ENCODE measurements at places on chromosomes 16 and 17. TPM values are rescaled to one million over a fixed set of nuclear protein-coding genes. Genes with fewer than 3 reads are reported as not detected.

DNA sequence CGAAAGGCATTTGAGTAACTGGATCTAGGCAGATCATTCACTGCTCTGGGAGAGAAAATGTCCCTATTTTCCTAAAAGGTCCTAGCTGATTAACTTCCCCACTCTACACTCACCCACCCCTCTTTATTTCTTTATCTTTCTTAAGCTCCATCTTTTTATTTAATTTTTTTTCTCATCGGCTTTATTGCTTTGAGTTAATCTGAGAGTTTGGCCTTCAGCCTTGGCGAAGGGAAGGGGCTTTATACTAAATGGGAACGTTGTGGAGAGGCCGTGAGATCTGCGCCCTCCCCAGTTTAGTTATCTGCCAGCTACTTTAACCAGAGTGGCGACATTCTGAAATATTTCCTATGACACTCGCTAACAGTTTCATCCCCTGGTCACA, 882 bp upstream of the TOX3 start:
- DNase-seq = no peak

DNA sequence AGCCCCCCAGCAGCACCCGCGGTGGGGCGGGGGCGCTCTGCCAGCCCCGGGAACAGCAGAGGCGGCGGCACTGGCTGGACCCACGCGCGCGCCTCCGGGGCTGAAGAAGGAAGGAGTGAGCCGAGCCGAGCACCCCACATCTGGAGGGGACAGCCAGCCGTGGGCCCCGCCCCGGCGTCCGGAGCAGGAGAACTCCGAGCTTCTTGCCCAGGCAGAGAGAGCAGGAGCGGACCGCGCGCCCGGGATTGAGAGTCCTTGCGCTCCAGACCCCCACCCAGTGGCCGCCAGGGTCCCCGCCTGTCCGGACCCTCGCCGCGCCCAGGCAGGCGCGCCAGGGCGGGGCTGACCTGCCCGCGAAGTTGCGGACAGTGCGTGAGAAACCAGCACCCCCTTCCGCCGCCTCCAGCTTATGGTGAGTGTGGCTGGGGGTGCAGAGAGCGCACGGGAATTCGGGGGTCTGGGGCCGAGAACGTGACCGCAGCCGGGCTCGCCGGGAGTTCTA, 921.9 kb upstream of the EEF2KMT start:
- no peak for DNase-seq

DNA sequence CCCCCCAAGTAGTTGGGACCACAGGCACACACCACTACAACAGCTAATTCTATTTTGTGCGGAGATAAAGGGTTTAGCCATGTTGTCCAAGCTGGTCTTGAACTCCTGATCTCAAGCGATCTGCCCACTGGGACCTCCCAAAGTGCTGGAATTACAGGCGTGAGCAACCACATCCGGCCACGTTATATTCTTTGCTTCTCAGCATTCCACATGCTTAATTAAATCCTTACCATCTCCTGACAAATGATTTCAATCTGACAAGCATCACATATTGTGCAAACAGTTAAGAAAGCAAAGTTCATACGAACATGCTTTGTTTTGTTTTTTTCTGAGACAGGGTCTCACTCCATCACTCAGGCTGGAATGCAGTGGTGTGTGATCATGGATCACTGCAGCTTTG, 18.2 kb downstream of the HIGD1B start:
- DNase-seq = no peak

GRCh38 chr17:73317513-73318426, 6.0 kb upstream of the CDC42EP4 start:
- no peak for DNase-seq

- DNase-seq = no peak
These were observed 94.4 kb downstream of the STXBP4 start for GRCh38 chr17:55062921-55063320.

- no peak for DNase-seq
These were observed 1.7 kb upstream of the NLRC3 start for GRCh38 chr16:3578610-3579551.

PIK3R5 gene
- total RNA-seq = not detected

DNA sequence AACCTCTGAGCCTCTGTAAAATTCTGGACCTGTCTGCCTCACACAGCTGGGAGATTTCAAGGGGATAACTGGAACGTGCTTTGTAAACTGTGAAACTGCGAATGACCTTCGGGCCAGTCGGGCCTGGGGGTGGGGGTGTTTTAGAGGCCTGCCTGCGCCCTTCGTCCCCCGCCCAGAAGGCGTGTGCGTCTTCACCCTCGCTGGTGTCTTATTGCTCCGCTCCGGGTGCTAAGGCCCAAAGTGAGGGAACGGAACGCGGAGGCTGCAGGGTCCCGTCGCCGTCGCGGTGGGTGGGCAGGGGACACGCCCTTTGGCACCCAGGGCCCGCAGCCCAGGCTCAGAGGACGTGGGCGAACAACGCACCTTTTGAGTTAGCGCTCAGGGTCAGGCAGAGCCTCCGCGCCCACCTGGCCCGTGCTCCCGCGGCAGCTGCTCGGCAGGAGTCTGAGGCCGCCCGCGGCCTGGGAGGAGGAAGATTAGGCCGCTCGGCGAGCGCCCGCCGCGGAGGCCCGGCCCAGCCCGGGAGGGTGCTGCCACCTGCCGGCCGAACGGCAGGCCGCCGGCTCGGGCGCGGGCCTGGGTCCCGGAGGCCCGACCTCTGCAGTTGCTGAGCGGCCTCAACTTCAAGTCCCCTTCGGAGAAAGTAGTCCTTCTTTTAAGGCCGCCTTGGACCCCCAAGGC, 29.7 kb downstream of the DCAKD start:
- DNase-seq = peak; percentile 11

GRCh38 chr17:16814439-16814838, 124.4 kb downstream of the CCDC144A start:
- DNase-seq = no peak

DNA sequence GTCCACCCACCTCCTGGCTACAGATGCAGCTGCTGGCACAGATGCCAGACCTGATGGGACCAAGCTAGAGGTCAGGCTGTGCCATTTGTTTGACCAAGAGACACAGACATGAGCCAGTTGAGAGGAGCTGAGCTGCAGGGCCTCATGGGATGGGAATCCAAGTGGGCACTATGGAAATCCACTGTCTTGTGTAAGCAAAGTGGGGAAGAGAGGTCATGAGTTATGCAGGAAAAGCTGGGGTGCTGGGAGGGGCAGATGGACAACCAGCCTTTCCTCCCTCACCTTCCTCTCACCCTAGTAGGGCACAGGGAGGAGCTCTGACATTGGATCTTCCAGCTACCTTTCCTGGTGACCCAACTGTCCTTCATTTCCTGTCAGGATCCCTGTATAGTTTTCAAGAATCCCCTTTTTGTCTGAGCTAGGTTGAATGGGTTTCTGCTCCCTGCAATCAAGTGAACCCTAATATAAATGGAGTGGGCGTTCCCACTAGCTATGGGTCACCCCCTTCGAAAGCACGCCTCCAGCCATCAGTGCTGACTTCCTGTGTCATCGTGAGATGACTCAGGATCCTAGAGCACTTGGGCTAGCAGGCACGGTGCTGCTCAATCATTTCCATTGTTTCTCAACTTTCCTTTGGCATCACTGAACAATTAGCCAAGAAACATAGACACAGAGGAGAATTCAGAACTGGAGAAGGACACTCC, 13.6 kb downstream of the ATPAF2 start:
- no peak for DNase-seq

DNA sequence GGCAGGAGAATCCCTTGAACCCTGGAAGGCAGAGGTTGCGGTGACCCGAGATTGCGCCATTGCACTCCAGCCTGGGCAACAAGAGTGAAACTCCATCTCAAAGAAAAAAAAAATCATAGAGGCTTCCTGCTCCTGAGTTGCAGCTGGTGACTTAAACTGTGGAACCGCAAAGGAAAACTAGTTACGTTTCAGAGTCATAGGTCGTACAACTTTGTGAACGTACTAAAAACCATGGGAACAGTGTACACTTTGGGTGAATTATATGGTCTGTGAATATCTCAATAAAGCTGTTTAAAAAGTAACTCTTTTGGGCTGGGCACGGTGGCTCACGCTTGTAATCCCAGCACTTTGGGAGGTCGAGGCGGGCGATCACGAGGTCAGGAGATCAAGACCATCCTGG, 23.6 kb downstream of the SLC5A10 start:
- no peak for DNase-seq

GRCh38 chr16:4913774-4914525, 23.0 kb downstream of the PPL start:
- no peak for DNase-seq

- no peak for DNase-seq
These were observed 10.9 kb upstream of the ANKFN1 start for GRCh38 chr17:56142325-56142724.

- peak; percentile 90 for DNase-seq
These were observed 15.8 kb upstream of the AKTIP start for GRCh38 chr16:53518550-53519416.

GRCh38 chr16:49462989-49463371, 89.4 kb downstream of the C16orf78 start:
- DNase-seq = no peak

DCXR gene
- total RNA-seq = 42.7 TPM

DNA sequence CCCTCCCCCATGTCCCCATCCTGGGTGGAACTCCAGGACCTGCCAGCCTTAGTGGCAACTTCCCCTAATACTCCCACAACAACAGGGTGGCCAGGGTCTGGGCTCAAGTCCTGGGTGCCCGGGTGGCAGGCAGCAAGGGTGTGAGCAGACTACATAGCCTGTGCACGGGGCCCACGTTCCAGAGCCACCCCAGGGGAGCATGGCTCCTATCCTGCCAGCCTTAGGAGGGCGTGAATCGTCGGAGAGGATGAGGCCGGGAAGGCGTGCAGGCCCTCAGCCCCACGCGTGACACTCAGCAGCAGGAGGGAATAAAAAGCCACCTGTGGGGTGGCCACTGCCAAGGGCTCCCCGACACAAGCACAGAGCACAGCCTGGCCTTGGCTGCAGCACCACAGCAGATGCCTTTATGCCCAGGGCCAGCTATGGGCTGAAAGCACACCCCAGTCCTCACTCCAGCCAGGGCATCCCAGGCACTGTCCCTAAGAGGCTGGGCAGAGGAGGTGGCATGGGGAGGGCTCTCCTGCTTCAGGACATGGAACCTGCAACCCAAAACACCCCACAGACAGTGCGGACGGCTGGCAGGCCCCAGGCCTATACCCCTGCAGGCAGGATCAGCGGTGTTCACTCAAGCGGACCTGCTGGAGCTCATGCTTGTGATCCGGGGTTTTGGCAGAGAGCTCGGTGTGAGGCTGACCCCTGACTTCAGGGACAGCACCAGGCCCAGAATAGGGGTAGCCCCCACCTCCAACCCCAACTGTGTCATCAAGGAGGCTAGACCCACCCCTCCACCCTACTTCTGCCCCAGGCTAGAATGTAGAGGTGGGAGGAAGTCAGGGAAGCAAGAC, 2.7 kb downstream of the BCAR1 start:
- no peak for DNase-seq

RPH3AL gene
- total RNA-seq = 19.2 TPM

MT1M gene
- total RNA-seq = 0.38 TPM

DNA sequence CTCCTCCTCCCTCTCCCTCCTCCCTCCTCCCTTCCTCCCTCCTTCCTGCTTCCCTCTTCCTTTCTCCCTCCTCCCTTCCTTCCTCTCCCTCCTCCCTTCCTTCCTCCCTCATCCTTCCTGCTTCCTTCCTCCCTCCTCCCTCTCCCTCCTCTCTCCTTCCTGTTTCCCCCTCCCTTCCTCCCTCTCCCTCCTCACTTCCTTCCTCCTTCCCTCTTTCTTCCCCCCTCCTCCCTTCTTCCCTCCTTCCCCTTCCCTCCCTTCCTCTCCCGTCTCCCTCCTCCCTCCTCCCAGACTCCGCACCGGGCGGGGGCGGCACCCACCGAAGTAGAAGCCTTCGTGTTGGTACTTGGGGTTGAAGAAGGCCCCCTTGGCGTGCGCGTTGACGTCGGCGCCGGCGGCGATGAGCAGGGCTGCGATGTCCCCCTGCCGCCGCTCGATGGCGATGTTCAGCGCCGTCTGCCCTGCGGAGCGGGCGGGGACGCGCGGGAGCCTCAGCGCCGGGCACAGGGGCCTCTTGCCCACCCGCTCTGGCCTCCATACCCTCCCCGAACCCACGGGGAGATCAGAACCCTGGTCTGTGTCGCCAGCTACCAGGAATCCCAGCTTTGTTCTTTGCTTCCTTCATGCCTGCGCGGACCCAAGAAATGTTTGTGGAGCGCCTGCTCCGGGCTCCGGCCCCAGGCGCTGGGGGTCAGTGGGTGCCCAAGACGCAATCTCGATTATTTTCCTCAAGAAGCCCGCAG, 22.2 kb downstream of the TRPV3 start:
- no peak for DNase-seq

DNA sequence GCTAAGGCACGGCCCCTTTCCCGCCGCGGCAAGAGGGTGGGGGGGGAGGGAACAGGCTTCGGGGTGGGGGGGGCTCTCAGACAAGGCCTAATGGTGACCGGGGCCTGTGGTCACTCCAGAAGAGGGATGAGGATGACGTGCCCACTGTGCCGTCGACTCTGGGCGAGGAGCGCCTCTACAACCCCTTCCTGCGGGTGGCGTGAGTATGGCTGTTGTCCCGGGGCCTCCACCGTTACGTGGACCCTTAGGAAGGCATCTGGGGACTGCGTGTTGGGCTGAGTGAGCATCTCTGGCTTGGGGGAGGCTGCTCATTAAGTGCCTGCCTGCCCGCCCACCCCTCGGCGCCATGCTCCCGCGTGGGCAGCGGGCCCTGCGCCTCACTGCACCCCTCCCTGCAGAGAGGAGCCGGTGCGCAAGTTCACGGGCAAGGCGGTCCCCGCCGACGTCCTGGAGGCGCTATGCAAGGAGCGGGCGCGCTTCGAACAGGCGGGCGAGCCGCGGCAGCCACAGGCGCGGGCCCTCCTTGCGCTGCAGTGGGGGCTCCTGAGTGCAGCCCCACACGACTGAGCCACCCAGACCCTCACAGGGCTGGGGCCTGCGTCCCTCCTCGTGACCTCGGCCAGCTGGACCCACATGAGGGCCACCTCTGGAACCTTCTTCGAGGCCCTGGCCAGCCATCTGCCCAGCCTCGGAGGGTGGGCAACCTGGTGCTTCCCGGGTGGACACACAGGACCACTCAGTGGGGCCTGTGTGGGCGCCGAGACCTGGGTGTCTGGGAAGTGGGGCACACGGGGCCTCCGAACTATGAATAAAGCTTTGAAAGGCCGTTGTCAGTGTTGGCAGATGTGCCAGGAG, 2.2 kb downstream of the HAGHL start:
- DNase-seq = no peak

- DNase-seq = no peak
These were observed 213.3 kb downstream of the CPPED1 start for GRCh38 chr16:12590409-12590808.

GRCh38 chr16:61934601-61935000, 101.6 kb downstream of the CDH8 start:
- DNase-seq = no peak

DNA sequence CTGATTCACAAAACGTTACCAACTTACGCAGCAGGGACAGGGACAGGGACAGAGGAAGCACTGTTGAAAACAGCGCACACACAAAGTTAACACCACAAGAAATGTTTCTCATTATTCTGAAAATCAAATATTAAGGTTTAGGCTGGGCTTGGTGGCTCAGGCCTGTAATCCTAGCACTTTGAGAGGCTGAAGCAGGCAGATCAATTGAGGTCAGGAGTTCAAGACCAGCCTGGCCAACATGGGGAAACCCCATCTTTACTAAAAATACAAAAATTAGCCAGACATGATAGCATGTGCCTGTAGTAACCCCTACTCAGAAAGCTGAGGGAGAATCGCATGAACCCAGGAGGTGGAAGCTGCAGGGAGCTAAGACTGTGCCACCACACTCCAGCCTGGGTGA, 4.2 kb downstream of the CYTH1 start:
- no peak for DNase-seq
